ENCODE measurements at places on chromosomes 7 and 10. TPM values are rescaled to one million over a fixed set of nuclear protein-coding genes. Genes with fewer than 3 reads are reported as not detected.

The CREB5 gene
- total RNA-seq, result 6.5 TPM

The CLRN3 gene
- not detected for total RNA-seq

The DRGX gene
- total RNA-seq, result not detected

The ANKRD22 gene
- 0.38 TPM for total RNA-seq

The NEBL gene
- total RNA-seq, result 0.11 TPM

The FBXO24 gene
- 0.92 TPM for total RNA-seq

The BAMBI gene
- 0.80 TPM for total RNA-seq

The PVRIG gene
- total RNA-seq, result not detected

The TMEM176B gene
- not detected for total RNA-seq

The ZNF467 gene
- 0.26 TPM for total RNA-seq

DNA sequence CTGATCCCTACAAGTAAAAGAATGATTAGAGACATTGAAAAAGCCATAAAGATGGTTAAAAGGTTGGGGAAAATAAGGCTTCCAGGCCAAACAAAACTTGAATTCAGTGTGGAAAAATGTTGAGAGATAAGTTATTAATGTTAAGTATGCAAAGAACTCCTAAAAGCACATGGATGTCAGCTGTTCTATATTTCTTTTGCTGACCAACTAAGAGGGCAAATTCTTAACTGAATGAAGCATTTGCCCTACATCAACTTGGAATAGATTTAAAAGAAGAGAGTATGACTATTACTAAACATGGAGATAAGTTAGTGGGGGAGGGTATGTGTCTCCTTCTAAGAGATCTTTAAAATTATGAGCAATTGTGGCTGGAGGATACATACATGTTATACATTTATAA, 124.8 kb downstream of the KIAA1217 start:
- no peak for DNase-seq

DNA sequence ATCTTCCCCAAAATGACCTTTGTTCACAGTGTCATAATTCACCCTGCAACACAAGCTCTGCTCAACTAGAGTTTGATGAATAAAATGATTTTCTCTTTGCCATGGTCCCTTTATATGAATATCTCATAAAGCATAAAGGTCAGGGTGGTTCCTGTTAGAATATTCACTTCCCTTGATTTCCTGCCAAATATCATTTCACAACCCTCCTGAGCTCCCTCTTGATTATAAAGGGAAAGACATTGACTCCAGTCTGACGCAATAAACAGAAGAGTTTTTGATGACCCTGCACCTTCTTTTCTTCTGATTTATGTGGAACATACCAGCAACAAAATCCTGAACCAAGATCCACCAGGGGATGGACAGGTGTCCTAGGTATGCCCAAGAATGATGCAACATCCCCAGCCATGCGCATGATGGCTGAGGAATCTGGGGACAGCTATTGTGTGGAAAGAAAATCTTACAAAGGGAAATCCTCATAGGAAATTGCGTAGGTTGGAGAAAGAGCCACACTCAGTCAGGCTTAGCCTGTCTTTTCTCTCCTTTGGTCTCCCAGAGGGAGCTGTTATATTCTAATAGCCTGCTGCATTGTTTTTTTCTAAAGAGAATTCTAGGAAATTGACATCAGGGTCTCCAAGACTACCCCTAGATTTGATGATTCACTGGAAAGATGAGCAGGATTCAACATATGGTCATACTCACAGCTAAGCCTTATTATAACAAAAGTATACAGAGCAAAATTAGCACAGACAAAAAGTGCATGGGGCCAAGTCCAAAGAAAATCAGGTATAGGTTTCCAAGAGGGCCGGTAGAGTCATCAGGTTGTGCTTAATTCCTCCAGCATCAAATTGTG, 18.8 kb downstream of the IFIT3 start:
- peak; percentile 57 for DNase-seq

- DNase-seq, result no peak
Measured at GRCh38 chr7:149004405-149005370, 23.6 kb downstream of the PDIA4 start.

DNA sequence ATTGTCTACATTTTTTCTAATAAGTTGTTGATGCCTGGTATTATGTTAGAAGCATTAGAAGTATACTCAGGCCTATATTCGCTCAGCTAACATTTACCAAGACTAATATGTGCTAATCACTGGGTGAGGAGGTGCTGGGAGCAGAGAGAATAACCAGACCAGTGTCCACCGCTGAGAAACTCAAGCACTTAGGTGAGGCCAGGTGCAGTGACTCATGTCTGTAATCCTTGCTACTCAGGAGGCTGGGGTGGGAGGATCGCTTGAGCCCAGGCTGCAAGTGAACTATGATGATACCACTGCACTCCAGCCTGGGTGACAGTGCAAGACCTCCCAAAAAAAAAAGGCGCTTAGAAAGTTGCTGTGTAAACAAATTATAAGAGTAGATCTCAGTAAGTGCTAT, 182.2 kb upstream of the AOAH start:
- DNase-seq, result no peak

- DNase-seq, result no peak
Measured at GRCh38 chr7:41586931-41587640, 115.8 kb downstream of the INHBA start.

DNA sequence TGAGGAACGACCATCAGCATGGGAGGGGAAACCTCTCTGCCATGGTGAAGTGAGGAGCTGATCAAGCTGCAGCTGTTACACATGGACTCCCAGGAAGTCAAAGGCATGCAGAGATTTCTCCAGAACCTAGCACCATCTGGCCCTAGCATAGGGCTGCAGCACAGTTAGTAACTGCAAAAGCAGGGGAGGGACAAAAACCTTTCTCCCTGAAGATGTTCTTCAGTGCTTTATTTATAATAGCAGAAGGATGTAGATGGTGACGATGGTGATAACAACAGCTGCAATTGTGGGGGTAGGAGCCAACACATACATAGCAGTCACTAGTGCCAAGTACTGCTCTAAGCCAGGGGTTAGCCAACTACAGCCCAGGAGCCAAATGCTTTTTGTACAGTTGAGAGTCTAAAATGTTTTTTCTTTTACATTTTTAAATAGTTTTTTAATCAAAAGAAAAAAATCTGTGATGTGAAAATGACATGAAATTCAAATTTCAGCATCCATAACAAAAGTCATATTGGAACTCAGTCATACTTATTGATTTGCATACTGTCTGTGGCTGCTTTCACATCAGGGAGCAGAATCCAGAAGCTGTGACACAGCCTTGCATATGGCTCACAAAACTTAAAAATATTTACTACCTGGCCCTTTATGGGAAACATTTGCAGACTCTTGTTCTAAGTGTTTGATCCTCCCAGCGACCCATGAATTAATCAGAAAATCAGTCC, 299.5 kb downstream of the ELMO1 start:
- DNase-seq, result peak; percentile 17

GRCh38 chr7:9391221-9391620, 957.8 kb downstream of the NXPH1 start:
- no peak for DNase-seq

GRCh38 chr10:74928742-74929191, 102.4 kb downstream of the KAT6B start:
- DNase-seq, result no peak

GRCh38 chr7:101077303-101078086, 7.8 kb upstream of the TRIM56 start:
- peak; percentile 73 for DNase-seq

DNA sequence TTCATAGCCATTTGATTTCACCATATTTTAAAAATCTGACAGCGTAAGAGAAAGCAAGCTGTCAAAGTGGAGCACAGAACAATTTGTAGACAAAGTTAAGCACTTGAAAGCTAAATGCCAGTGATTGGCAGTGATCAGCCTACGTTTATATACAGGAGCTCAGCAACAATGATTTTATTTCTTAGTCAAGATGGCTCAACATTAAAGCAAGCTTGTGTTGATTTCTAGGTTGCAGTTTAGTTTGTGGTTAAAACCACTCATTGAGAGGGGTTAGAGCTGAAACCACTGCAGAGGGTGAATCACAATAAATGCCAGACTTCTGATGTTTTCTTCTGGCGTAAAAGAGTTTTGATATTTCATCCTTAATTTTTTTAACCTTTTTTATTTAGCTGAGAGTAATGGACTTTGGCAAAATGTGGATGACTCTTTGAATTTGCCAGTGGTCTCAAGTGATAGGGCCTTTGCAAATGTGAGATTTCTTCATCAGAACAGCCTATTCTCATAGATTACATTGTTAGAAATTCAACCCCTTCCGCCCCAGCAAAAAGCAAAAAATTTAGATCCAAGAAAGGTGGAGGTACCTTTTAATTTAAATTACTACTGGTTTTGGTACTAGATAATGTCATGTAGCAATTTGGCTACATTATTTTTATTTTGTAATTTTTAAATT, 73.8 kb downstream of the SHOC2 start:
- peak; percentile 90 for DNase-seq

DNA sequence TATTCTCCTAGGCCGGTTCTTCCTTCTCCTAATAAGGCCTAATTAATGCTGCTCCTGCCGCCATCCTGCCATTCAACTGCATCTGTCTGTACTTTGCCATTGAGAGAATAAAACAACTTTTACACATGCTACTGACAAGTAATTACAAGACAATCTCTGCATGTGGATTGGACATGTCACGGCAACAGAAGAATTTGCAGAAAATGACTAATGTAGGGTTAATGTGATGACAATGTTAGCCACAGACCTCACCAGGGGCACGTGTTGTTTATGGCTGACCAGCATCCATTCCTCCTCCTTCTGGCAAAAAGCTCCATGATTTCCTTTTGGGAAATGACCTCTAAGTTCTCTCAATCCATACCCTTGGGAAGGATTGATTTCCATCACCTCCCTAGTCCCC, 58.0 kb downstream of the NEBL start:
- DNase-seq, result peak; percentile 39

- DNase-seq, result peak; percentile 27
Measured at GRCh38 chr7:158865462-158865922, 9.1 kb downstream of the DYNC2I1 start.

GRCh38 chr7:106968160-106968559, 76.3 kb upstream of the PRKAR2B start:
- DNase-seq, result no peak

DNA sequence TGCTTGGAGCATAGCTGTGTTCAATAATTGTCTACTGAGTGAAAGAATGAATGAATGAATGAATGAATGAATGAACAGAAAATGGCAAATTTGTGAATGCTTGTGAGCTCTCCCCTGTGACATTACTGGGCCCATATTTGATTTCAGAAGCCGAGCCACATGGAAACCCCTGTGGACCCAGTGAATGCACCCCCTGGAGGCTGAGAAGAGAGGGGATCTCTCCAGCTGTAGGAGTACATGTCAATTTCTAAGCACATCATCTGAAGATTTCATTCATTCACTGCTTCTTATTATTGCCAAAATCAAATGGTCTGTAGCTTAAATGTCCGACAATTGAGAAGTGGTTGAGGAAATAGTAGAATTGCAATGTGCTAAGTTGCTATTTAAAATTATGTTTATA, 58.3 kb upstream of the DOCK1 start:
- no peak for DNase-seq

DNA sequence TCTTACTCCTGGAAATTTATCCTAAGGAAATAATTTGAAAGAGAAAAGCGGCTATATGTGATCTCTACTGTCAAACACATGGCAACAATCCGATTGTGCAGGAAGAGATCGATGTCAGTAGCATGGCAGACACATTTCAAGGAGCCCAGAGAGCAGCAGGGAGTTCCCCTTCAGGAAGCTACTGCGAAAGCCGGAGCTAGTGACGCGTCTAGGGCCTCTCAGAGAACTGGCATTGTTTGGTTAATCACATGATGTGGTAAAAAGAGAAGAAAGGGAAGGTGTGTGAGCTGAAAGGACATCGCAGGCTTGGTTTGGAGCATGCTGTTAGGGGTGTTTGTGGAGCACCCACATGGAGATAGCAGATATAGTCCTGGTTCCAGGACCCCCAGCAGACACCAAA, 74.9 kb downstream of the BEND7 start:
- no peak for DNase-seq

- no peak for DNase-seq
Measured at GRCh38 chr7:25624051-25624450, 395.8 kb upstream of the NPVF start.

DNA sequence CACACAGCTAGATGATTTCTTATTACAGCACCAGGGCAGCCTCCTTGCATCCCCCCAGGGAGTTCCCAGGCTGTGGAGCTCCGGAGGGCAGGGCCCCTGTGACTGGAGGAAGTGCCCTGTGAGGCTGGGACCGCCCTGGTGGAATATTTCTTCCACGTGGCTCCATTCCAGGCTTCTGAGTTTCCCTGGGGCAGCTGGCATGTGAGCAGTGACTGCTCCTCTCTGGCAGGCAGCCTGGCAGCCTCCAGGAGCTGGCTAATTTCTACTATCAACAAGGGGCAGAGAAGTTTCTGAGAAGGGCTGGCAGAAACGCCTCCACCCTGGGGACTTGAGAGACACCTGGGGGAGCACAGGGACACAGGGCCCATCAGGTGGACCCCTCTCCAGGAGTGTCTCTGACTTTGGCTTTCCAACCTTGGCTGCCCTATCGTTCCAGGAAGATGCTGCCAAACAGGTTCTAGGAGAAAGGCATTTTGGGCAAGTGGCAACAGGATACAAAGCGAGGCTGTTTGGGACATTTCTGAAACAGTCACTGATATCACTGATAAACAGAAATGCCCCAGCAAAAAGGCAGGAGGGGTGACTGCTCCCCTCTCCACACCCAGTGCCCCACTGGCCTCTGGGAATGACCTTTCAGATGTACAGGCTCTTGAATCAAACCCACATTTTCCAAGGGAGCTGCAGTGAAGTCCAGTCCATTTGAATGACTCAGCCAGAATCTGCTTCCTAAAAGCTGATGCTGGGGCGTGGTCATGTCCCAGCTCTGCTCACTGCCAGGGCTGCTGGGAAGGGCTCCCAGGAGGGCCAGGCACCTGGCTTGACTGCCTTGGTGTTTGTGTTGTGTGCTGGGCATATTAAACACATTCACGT, 16.1 kb downstream of the MYOF start:
- DNase-seq, result peak; percentile 99

DNA sequence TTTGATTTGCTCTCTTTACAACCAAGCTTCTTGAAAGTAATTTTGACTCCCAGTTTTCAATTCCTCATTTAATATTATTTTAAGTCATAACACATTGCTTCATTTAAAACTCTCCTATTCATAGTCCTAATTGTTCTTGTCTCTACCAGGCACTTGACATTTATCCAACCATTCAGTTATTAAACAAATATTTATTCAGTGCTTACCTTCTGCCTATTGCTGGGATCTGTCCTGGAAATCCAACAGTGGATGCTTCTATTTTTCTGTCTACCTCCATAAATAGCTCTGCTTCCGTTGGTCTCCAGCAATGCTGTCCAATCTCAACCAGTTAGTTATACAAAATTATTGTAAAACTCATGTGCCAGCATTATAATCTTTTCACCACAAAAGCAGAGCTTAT, 615.1 kb downstream of the ZWINT start:
- DNase-seq, result no peak

DNA sequence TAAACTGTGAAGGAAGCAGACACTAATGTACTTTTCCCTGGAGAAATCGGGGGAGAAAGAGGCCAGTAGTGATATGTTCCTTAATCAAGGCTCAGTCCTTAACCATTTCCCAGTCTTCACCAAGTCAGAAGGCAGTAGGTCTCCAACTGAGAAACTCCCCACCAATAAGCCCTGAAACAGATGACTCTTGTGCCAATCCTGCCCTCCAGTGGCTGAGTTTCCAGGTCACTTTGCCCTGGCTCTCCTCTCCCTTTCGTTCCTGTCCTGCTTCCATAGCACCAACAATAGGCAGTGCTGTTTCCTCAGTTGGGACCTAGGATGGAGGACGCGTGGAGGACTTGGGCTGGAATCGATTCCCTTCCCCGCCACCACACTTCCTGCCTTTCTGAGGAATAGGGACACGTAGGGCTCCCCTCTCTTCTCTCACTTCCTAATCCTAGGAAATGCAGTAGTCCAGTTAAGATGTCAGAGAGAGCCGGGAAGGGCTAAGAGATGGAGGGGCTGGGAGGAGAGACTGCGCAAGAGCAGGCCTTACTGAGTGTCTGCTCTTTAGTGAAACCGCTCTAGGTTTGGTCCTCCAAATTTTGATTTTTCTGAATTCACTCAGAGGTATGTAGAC, 23.4 kb downstream of the ATOH7 start:
- DNase-seq, result peak; percentile 45

Measured in LHCN-M2 (cell line).